Caco-2 (cell line): ENCODE measurements at places on chromosomes 6 and 20. TPM values are rescaled to one million over a fixed set of nuclear protein-coding genes. Genes with fewer than 3 reads are reported as not detected.

DNA sequence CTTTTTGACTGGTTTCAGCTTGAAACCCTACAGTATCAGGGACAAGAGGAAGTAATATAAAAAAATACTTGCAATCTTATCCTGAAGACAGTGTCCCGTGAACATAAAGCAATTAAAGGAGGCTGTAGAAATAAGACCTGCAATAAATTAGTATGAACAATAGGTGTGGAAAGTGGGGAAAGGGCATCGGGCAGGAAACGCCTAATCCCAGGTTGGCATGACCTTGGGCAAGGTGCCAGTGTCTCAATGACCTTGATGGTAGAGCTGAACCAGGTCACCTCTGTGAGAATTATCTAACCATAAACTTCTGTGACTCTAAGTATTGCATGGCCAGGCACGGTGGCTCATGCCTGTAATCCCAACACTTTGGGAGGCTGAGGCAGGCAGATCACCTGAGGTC is 115.2 kb downstream of the LY86 start:
- H3K4me1 ChIP-seq = no peaks in the 10 kb centered on the region
- H3K36me3 ChIP-seq = no peaks in the 10 kb centered on the region
- DNase-seq = no peak
- H3K4me3 ChIP-seq = no peak overlapping the region
- no peaks in the 10 kb centered on the region for H3K27me3 ChIP-seq
- no peak overlapping the region for H3K27ac ChIP-seq

CDH26 gene
- total RNA-seq = 1.2 and 1.5 TPM in 2 replicates

MAS1 gene
- not detected in 2 replicates for total RNA-seq

ATG5 gene
- total RNA-seq = 25.6 and 26.9 TPM in 2 replicates

- H3K4me1 ChIP-seq = no peaks in the 10 kb centered on the region
- DNase-seq = no peak
- no peak overlapping the region for H3K4me3 ChIP-seq
- H3K27ac ChIP-seq = no peak overlapping the region
These were observed 89.6 kb upstream of the HS3ST5 start for GRCh38 chr6:114432400-114432799.

PXMP4 gene
- 37.3 and 39.5 TPM in 2 replicates for total RNA-seq

ZBTB46 gene
- 9.1 and 9.5 TPM in 2 replicates for total RNA-seq

- peaks cover 9% of the 10 kb centered on the region for H3K4me1 ChIP-seq
- no peaks in the 10 kb centered on the region for H3K36me3 ChIP-seq
- H3K27ac ChIP-seq = no peak overlapping the region
- no peak overlapping the region for H3K4me3 ChIP-seq
- DNase-seq = no peak
These were observed 246.9 kb downstream of the SOX4 start for GRCh38 chr6:21840428-21840827.

C6orf15 gene
- not detected in 2 replicates for total RNA-seq

DNA sequence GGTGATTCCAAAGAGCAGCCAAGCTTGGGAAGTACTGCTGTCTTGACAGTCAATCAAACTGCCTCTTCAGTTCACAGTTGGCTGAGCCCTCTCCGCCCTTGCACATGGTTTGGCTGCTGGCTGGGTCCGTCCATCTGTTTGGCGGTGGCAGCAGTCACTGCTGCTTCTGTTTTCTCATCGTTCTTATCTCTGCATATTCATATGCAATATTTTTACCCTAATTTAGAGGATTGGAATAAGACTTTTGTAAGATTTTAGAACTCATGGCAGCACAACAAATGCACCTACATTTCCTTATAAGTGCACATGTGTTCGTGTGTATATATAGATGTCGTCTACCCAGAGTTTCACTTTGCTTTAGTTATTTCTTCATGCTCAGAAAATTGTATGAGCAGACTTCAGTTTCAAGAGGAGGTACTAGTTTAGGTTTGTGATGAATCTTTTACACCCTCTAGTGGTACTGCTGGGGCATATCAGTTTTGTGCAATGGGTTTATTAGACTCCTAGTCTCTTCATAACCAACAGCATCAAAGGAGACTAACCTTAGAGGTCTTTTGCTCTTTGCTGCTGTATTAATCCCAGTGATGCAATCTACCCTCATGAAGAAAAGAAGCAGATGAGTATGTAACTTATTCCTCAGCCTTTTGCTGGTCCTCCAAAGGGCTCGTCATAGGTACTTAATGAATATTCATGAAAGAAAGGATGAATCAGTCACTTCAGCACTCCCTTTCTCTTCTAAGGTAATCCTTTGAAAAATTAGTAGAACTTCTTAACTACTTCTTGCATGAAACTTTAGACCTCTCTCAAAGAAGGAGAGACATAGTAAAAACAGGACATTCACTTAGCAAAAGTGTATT is 44.3 kb downstream of the KHDC1L start:
- no peaks in the 10 kb centered on the region for H3K27me3 ChIP-seq
- no peaks in the 10 kb centered on the region for H3K36me3 ChIP-seq
- no peak overlapping the region for H3K27ac ChIP-seq
- no peak overlapping the region for H3K4me3 ChIP-seq

DNA sequence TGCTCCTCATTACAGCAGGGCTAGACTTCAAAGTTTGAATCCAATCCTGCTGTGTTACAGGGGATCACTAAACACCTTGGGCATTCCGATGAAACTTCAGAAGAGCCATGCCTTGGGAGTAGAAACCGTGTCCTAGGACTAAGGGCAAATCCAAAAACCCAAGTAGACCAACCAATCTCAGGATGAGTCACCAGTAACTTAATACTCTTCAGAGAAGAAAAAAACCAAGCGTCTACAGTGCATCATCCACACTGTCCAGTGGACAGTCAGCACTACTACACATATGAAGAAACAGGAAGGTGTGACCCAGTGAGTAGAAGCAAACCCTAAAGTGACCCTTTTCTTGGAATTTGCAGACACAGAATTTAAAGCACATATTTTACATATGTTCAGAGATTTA is 39.5 kb upstream of the VAPB start:
- H3K4me3 ChIP-seq = no peak overlapping the region
- H3K27ac ChIP-seq = no peak overlapping the region
- H3K27me3 ChIP-seq = no peaks in the 10 kb centered on the region
- H3K36me3 ChIP-seq = peaks cover 8% of the 10 kb centered on the region
- H3K4me1 ChIP-seq = no peaks in the 10 kb centered on the region

DNA sequence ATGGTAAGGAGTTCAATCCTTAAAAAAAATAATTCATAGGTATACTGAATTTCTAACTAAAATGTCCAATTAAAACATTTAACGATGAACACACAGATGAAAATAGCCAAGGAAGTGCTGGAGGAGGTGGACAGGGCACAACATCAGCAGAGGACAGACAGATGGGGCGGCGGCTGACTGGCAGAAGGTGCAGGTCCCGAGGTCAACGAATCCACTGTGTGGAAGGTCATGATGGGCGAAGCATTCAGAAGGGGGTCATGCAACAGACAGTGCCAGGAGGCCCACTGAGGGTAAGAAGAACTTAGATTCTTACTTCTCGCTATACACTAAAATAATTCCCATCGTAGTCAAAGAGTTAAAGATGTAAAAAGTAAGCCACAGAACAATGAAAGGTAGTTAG is 34.2 kb upstream of the FRMD1 start:
- H3K27me3 ChIP-seq = no peaks in the 10 kb centered on the region
- no peak overlapping the region for H3K27ac ChIP-seq
- H3K4me1 ChIP-seq = no peaks in the 10 kb centered on the region; the same call in 1 of the 2 replicates
- no peaks in the 10 kb centered on the region for H3K36me3 ChIP-seq
